ENCODE measurements at places on chromosomes 11 and 22.

- DNase-seq: no peak
These were observed 6.9 kb upstream of the TOMM22 start for GRCh38 chr22:38674888-38675287.

DNA sequence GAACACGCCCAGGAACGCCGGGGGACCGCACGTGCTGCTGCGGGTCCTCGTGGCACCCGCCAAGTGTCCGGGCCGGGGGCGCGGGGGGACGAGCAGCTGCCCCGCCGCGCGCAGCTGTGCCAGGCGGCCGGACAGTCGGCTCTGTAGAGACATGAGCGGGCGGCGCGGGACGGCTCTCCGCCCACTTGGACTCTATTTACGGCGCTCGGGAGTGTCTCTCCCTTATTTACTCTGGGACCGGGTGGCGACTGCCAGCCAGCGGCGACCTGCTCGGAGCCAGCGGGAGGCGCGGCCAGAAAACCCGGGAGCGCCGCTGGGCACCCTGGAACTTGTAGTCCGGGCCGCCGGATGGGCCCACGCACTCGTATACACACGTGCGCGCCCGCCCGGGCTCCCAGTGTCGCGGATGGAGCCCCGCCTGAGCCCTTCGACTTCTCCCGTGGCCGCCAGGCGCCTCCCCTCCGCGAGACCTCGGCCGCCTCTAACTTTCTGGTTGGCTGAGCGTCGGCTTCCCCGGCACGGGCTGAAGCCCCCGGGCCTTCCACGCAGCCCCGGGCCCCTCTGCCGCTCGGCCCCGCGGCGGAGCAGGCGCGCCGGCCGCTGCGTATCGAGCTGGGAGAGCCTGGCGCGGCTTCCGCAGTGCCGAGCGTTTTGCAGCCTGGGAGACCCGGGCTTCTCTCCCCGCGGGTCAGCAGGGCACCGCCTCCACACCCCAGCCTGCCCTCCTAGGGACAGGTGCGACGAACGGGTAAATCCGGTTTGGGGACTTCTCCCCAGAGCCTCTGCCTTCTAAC, at the start of gene MACROD1:
Gene MACROD1, minus strand, starts transcription at position 272 of the 794 bp plus-strand sequence. Its CDS starts 119 bp downstream, at position 153.
- peak; percentile 71 for DNase-seq

GRCh38 chr11:20631519-20632168, 32.2 kb downstream of the SLC6A5 start:
- DNase-seq: no peak

DNA sequence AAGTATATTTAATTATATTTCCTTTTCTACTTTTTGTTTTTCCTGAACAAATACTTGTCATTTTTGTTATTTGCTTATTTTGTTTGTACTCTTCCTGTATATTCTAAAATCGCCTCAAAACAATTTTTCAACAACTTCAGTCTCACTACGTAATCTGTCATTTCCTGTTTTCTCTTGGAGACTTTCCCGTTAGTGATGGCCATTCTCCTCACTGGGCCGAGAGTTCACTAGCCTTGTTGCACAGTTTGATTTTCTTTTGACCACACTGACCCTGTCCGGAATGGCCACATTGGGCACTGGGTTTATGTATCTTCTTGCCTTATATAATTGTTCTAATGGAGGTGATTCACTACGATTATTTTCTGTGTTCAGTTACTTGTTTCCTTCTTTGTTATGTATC, 726.1 kb downstream of the FAM181B start:
- no peak for DNase-seq

- peak; percentile 65 for DNase-seq
These were observed 39.0 kb downstream of the CTNND1 start for GRCh38 chr11:57800444-57801182.

GRCh38 chr11:69837791-69838190, 18.6 kb upstream of the FGF3 start:
- DNase-seq: no peak

GRCh38 chr11:113278481-113278880, 35.9 kb upstream of the TTC12 start:
- no peak for DNase-seq

DNA sequence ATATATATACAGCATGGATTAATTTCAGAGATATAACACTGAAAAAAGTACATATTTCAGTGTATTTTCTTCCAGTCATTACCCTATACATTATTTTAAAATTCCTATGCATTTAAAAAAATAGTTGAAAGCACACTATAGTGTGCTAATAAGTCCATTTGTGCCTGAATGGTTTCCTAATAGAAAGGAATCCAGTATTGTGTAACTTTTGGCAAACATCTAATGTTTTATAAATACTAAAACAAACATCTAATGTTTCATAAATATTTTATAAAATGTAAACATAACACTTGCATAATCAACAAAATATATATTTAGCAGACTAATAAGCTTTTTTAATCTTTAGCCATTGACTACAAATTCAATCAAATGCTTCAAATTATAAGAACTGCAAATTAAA, 126.6 kb upstream of the FIBIN start:
- no peak for DNase-seq

DNA sequence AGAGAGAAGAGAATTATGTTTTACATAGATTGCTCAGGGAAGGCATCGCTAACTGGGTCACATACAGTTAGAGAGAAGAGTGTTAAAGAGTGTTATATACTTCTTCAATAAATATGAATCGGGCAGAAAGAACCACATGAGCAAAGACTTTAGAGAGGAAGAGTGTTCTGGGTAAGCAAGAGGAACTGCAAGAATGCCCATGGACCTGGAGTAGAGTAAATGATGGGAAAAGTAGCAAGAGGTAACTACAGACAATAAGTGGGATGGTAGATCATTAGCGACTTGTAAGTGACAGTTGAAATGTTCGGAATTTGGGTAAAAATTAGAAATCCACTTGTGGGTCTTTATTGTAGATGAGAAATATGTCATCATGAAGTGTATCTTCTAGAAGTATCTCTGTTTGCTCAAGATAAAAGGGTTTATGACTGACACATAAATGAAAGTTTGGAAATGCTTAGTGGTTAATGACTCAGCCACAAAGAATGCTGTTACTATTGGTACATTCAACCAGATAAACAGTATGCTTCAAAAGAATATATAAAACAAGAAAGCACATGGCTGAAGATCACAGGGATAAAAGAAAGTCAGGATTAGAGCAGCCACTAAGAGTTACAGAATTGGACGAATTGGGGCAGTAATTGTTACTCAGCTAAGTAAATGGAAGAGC, 229.3 kb downstream of the CASP12 start:
- DNase-seq: no peak

- DNase-seq: no peak
These were observed 57.6 kb downstream of the TSPAN18 start for GRCh38 chr11:44784436-44784760.

GRCh38 chr11:241634-242033, 4.9 kb downstream of the PSMD13 start:
- DNase-seq: no peak

DNA sequence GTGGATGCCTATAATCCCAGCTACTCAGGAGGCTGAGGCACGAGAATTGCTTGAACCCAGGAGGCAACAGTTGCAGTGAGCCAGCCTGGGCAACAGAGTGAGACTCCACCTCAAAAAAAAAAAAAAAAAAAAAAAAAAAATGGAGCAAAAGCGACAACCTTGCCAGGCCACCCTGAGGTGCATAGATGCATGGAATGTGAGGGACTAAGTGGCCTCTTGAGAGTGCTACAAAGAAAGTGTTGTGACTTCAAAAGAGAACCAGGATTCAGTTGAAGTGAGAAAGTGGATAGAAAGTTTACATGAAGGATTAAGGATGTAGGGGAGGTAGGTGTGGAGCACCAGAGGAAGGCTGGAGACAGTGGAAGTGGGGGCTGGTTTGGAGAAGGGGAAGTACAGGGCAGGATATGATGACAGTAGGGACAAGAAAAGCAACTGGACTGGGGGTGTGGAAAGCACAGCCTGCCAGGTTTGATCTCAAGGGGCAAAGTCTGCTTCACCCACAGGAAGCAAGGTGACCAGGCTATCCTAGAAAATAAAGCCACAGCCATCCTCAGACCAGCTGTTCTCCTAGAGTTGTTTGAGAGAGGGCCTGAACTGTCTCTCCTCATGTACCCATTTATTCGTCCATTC, 36.0 kb upstream of the OLFML1 start:
- DNase-seq: no peak

GRCh38 chr11:65643971-65644370, 6.1 kb downstream of the SIPA1 start:
- no peak for DNase-seq

GRCh38 chr22:36245805-36246356, 6.6 kb upstream of the APOL2 start:
- DNase-seq: no peak

GRCh38 chr11:128893578-128894285, 2.6 kb downstream of the KCNJ5 start:
- DNase-seq: no peak

GRCh38 chr22:41983513-41984405, 14.5 kb downstream of the SEPTIN3 start:
- DNase-seq: no peak

GRCh38 chr11:79413268-79413667, 27.6 kb downstream of the TENM4 start:
- no peak for DNase-seq

GRCh38 chr22:39661842-39662685, 91.5 kb downstream of the CACNA1I start:
- DNase-seq: peak; percentile 79

DNA sequence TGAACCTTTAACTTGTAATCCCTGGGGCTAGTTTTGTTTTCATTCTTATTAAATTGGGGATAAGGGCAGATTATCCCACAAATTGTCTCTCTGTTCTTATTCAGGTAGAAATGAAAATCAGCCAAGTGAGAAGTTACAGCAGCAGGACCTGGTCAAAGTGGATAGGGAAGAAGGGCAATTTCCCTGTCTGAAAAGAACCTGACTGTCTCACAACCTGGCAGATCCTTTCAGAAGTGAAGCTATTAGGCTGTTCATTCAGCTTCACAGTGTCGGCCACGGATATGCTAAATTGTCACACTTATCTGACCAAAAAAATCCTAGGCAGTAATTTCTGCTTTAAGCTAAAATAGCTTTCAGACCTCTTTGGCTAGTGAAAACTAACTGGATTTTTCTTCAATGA, 712.6 kb upstream of the ANO5 start:
- no peak for DNase-seq

DNA sequence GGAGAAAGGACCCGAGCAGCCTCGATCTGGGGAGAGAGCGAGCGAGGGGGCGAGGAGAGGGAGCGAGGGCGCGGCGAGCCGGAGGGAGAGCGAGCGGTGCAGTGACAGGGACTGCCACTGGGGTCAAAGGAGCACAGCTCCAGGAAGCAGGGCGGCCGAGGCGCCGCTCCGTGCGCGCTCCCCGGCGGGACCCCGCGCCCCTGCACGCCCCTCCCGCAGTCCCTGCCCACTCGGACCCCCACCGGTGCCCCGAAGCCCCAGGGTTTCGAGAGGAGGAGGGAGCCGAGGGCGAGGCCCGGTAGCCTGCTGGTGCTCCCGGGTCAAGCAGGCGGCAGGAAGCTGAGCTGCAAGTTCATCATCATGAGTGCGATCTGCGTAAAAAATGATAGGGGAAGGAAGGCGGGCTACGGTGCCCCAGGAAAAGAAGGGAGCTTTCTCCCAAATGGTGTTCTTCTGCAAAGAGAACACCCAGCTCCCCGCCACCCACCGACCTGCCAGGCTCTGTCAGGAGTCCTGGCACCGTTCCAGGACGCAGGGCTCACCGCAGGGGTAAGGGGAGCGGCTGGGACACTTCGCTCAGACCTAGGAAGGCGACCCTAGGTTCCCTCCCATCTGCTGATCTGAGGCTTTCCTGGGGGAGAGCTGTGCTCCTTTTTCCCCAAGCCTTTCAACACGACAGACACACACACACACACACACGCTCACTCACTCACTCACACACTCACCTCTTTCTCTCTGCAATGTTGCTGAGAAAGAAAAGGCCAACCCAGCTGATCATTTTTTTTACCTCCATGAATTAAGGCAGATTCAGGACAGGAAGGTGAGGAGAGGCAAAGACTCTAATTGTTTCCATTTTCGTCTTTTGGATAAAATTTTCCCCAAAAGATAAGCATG, at the start of gene MPPED2:
Gene MPPED2, minus strand, starts transcription at position 103 of the 894 bp plus-strand sequence. CDS start 5,980 bp downstream, outside the sequence.
- DNase-seq: peak; percentile 12

GRCh38 chr11:134124660-134125451, 56.0 kb downstream of the JAM3 start:
- DNase-seq: no peak

DNA sequence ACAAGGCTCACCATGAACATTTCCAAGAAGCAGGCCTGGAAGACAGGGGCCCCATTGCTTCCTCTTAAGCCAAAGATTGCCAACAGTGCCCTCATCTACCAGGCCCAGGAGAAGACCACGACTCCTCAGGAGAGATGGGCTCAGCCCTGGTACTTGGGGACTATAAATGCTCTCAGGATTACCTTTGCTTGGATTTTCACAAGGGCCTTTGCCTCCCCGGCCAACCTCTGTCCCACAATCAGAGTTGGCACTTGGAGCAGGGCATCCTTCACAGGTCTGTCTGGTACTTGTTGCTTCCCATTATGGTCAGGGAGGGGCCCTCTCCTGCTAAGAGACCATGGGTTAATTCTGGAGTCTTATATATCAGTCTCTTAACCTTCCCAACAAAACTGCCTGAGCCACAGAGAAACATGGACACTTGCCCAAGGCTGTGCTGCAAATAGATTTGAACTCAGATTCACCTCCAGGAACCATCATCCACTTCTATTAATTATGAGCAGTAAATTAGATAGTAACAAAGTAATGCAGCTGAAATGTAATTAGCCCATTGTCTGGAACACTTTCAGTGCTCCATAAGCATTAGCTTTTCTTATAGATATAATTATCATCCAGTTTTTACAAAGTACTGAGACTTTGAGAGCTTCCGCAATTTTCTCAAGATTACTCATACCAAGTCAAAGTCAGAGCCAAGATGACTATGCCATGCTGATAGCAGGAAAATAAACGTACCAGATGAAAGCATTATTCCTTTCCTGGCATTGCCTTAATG, 33.5 kb downstream of the POU2AF3 start:
- DNase-seq: no peak

DNA sequence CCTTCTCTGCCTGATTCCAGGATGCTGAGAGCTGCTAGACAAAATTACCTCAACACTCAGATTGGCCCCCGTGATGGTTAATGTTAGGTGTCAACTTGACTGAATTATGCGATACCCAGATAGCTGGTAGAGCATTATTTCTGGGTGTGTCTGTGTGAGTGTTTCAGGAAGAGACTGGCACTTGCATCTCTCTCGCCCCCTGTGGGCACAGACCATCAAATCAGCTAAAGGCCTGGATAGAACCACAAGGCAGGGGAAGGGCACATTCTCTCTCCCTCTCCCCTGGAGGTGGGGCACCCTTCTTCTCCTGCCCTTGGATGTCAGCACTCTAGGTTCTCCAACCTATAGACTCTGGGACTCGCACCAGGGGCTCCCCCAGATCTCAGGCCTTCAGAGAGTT, 79.7 kb downstream of the KIRREL3 start:
- DNase-seq: no peak

- no peak for DNase-seq
These were observed 46.2 kb downstream of the BLID start for GRCh38 chr11:122069707-122070360.

- no peak for DNase-seq
These were observed 1.2 kb downstream of the CD3E start for GRCh38 chr11:118305726-118306125.

GRCh38 chr11:60761436-60762190, 4.9 kb downstream of the MS4A15 start:
- DNase-seq: no peak

GRCh38 chr11:113449743-113450142, 25.5 kb downstream of the DRD2 start:
- DNase-seq: no peak

- no peak for DNase-seq
These were observed 311.4 kb downstream of the DYNC2H1 start for GRCh38 chr11:103420593-103420992.
